ENCODE measurements at places on chromosomes 13 and 19.

GRCh38 chr13:27964741-27965323 lies 4.3 kb downstream of the CDX2 start:
- DNase-seq, result no peak

DNA sequence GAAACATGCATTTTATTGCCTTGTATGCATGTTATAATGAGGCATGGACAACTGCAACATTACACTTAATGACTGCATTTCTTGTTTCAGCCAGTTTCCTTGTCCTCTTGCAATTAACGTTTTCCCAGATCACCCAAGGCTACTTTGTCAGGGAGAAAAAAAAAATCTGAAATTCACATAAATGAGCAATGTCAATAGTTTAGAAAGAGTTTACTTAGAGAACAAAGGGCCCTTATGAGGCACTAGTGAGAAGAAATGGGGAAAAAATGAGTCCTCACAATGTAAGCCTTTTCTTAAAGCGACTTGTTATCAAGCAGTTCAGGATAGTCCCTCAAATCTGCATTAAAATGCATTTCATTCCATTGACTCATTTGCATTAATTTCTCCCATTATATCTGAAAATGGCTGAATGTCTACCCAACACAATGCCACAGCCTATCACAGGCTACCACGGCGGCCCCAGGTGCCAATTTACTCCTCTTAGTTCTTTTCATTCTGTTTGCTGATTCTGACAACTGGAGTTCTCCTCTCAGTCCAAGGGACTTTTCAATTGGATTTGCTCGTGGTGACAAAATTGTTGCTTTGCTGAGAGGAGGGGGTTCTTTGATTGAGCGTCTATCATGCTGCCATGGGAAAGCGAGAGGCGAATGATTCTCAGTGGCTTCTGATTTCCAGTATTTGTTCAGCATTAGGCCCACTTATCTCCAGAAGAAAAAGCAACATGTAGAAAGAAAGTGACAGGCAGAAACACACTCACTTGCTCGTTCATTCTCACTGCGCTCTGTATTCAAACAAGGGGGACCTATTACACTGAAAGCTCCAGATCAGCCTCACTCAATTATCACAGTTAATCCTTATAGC lies 107.1 kb downstream of the DACH1 start:
- no peak for DNase-seq

DNA sequence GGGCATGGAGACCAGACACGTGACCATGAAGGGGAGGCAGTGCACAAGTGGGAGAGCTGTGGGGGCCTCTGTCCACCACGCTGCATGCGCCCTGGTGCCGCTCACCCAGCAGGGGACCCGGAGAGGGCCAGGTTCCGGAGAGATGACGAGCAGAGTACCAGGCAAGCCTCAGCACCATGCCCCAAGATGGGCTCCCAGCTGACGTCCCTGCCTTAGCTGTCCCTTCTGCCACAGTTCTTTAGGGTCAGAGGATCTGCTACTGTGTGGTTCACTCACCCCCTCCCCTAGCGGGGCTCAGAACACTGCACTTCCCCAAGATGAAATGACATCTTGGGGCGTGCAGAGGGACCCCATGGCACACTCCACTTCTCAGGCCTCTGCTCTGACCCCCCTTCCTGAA lies 9.6 kb upstream of the PRKD2 start:
- DNase-seq, result no peak

- peak; percentile 63 for DNase-seq
Observed at GRCh38 chr19:48513289-48514122, 1.9 kb upstream of the LMTK3 start.

All from activated T-cell treated with anti-CD3 and anti-CD28 coated beads for 4 hours (primary cell).